CD4-positive, alpha-beta T cell treated with Interleukin-17A for 1 hour (primary cell): ENCODE measurements at places on chromosomes 1 and 21.

- DNase-seq: no peak
Observed at GRCh38 chr1:97186381-97186780, 464.8 kb downstream of the PTBP2 start.

DNA sequence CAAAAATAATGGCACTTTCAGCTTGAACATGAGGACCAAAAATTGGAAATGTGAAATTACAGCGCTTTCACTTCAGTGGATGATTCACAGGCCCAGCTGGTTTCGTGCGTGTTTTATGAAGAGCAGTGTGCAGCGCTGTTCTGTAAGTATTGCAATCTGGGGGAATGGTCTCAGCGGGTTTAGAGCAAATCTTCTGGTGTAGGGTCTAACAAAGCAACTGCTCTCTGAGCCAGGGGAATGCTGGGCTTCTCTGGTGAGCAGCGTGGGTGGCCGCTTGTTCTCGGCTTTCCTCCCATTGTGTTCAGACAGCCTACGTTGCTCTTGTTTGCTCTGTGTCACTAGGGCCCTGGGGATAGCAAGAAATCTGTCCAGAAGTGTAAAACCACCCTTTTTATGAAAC is 42.4 kb upstream of the GADD45A start:
- no peak for DNase-seq

DNA sequence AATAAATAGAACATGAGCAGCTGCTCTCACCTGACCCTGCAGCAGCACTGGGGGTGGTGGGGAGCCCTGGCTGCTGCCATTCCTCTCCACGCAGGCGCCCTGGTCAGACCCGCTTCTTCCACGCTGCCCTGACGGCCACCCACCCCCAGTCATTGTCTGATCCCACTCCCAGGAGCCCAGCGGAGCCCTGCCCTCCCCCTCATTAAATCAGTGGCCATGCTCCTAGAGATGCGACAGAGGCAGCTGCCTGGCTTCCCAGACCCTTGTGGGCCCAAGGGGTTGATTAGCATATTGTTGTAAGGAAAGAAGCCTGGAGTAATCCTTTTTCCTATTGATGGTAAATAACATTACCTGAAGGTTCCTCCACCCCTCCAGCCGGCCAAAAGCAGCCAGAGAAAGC is 301.5 kb downstream of the RRAGC start:
- no peak for DNase-seq

DNA sequence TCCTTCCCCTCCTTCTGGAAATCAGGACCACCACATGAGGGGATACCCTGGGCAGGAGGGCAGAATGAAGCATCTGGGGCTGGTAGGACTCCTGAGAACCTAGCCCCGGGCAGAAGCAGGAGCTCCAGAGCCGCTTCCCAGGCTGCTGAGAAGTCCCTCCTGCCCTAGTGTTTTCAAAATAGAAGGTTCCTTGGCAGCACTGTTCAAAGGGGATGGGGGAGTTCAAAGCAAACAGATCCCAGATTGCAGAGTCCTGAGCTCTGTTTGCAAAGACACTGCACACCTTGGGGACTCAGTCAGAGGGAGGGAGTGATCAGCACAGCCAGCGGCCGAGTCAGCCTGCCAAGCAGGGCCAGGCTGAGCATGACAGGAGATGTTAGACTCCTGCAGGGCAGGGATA is 177.8 kb downstream of the PTPRU start:
- no peak for DNase-seq

DNA sequence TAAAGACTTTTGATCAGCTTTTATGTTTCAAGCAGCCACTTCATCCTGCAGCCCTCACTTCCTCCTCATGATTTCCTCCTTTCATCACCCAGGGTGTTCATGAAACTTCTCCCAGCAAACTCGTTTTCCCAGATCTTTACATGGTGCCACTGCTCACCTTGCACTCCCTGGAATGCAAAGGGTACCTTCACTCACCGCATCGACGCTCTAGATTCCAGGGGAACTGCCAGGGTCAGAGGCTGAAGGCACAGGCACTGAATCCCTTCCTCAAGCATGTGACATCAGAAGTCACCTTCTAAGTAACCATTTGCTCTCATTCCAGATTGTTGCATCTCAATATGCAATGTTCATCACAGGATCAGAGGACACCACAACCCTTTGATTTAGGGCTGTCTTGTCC is 82.8 kb downstream of the PRKAB2 start:
- no peak for DNase-seq
